ENCODE measurements at places on chromosomes 5 and 9. TPM values are rescaled to one million over a fixed set of nuclear protein-coding genes. Genes with fewer than 3 reads are reported as not detected.

Gene LMX1B
- 6.9 TPM for total RNA-seq

Gene MCIDAS
- not detected for total RNA-seq

Gene SOHLH1
- total RNA-seq, result not detected

Gene DNM1
- 84.0 TPM for total RNA-seq

Gene CTNNA1
- 282 TPM for total RNA-seq

Gene SPATA31D4
- not detected for total RNA-seq

Gene TAF11L10
- not detected for total RNA-seq

Gene PHYHD1
- total RNA-seq, result 5.0 TPM

Gene DEPDC1B
- 60.4 TPM for total RNA-seq
